ENCODE measurements at places on chromosomes 5 and 9. TPM values are rescaled to one million over a fixed set of nuclear protein-coding genes. Genes with fewer than 3 reads are reported as not detected.

DNA sequence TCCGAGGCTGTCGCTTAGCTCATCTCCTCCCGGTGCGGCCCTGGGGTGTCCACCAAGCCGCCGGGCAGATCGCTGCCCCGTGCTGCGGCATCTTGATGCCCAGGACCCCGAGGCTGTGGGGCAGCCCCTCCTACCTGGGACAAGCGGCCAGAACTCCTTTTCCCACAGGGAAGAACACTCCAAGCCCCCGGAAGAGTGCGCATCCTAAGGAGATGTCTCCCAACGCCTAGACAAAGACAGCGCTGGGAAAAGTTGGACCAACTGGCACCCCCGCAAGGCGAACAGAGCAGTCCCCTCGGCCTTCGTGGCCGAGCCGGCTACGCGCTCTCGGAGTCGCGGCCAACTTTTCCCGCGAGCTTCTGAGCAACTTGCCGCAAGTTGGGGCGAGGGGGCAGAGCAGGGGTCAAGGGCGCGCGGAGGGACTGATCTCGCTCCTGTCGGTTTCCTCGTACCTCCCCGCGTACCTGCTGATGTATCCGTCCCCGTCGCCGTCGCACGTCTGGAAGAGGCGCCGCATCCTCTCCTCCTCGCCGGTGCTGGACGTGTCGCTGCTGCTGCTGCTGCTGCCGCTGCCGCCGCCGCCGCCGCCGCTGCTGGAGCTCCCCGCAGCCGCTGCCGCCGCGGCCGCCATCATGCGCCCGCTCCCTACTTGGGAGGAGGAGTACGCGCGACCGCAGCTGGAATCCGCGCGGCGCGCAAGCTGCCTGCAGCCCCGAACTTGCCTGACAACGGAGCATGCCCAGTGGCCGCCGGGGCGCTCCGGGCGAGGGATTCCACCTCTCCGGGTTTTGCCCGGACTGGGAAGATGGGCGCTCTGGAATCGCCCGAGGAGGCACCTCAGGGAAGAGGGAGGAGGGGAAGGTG, at the start of gene MCC:
MCC (minus strand) TSS at position 673 of the 864 bp plus-strand sequence.
- DNase-seq = peak; percentile 86
- H3K27me3 ChIP-seq = peaks cover 34% of the 10 kb centered on the region
- no peaks in the 10 kb centered on the region for H3K36me3 ChIP-seq
- peak within 1 kb of the TSS; percentile 70 for H3K4me3 ChIP-seq
- no peak within 1 kb of the TSS for H3K27ac ChIP-seq

- H3K27ac ChIP-seq = no peak overlapping the region
- no peaks in the 10 kb centered on the region for H3K4me1 ChIP-seq
- peak; percentile 55 for DNase-seq
- H3K36me3 ChIP-seq = no peaks in the 10 kb centered on the region
Observed at GRCh38 chr9:98045234-98046179, 11.0 kb upstream of the NANS start.

The TMEM174 gene
- not detected for total RNA-seq

The FGD3 gene
- 2.8 TPM for total RNA-seq

GRCh38 chr9:113154946-113155345, 4.1 kb downstream of the SLC31A2 start:
- no peak overlapping the region for H3K27ac ChIP-seq
- no peak for DNase-seq
- peaks cover 8% of the 10 kb centered on the region for H3K4me1 ChIP-seq
- no peak overlapping the region for H3K4me3 ChIP-seq
- H3K36me3 ChIP-seq = peaks cover 17% of the 10 kb centered on the region

The GHR gene
- 15.2 TPM for total RNA-seq

DNA sequence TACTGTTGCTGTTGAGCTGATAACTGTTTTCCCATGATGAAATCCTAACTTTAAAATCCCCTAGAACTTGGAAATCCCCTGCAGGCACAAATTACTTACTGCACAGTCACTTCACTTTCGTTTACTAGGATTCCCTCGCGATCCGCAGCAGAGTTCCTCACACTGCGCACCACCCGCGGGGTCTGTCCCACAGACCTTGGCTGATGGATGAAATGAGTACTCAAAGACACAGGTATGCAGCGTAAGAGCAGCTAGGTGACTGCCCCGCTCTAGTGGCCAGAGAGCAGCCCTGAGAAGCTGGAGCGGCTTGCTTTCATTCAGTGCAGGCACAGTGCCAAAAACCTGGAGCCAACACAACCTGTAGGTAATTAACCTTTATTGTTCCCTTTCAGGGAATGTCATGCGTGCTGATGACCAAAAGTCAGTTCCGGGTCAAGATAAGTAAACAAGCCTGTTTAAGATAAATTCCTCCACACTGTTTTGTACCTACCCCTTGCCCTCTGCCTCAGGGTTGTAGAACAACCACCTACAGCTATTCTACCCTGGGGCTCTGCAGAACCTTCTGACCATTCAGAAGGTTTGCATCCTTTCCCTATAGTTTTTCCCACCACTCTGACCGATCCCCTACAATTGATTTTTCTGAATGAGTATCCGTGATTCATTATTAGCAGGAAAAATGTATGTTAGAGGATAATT, 191.2 kb downstream of the CDH9 start:
- H3K36me3 ChIP-seq = no peaks in the 10 kb centered on the region
- H3K27ac ChIP-seq = no peak overlapping the region
- no peak overlapping the region for H3K4me3 ChIP-seq
- no peaks in the 10 kb centered on the region for H3K27me3 ChIP-seq

GRCh38 chr5:196350-196749, 5.1 kb downstream of the LRRC14B start:
- H3K36me3 ChIP-seq = peaks cover 5% of the 10 kb centered on the region
- peaks cover 9% of the 10 kb centered on the region for H3K4me1 ChIP-seq
- H3K27me3 ChIP-seq = peaks cover 1% of the 10 kb centered on the region
- H3K27ac ChIP-seq = no peak overlapping the region

DNA sequence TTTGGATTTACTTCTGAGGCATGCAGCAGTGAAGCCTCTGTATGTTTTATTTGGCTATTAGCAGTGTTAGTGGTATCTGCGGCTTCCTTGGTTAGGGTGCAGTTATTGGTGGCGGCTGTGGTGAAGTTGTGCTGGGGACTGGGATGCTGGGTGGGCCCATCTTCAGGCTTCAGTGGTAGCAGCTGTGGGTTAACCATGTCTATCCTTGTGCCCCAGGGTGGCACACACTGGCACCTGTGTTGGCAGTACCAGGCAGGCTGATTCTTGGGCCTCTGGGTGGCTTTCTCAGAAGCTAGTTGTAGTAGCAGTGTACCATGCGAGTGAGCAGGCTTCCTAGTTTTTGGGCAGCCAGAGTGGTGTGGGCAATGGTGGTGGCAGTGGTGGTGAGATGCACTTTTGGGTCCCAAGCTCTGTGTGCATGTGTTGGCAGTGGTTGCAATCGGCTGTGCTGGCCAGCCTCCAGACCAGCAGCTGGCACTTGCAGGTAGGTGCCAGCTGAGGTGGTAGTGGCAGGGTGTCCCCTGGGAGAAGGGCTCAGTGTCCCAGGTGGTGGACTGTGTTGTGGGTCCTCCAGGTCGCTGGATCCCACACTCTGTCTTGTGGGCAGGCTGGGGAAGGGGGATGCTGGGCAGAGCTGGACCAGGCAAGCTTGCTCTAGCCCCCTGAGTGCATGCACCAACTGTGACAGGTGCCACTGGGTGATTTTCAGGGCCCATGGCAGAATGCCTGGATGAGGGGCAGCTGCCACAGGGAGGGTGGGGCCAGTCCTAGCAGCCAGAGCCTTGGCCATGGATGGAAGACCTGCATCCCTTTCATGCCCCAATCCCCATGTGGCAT, 13.6 kb downstream of the AHRR start:
- H3K36me3 ChIP-seq = no peaks in the 10 kb centered on the region
- H3K27ac ChIP-seq = no peak overlapping the region
- peak; percentile 63 for DNase-seq
- no peak overlapping the region for H3K4me3 ChIP-seq

- peaks cover 38% of the 10 kb centered on the region for H3K36me3 ChIP-seq
- DNase-seq = no peak
- no peaks in the 10 kb centered on the region for H3K27me3 ChIP-seq
Observed at GRCh38 chr5:172050080-172050479, 43.6 kb upstream of the FBXW11 start.

GRCh38 chr9:106830527-106831150, 32.3 kb upstream of the ZNF462 start:
- H3K4me3 ChIP-seq = no peak overlapping the region
- H3K36me3 ChIP-seq = no peaks in the 10 kb centered on the region
- H3K27ac ChIP-seq = peak overlapping the region; percentile 71
- no peaks in the 10 kb centered on the region for H3K4me1 ChIP-seq
- peak; percentile 84 for DNase-seq
- no peaks in the 10 kb centered on the region for H3K27me3 ChIP-seq

DNA sequence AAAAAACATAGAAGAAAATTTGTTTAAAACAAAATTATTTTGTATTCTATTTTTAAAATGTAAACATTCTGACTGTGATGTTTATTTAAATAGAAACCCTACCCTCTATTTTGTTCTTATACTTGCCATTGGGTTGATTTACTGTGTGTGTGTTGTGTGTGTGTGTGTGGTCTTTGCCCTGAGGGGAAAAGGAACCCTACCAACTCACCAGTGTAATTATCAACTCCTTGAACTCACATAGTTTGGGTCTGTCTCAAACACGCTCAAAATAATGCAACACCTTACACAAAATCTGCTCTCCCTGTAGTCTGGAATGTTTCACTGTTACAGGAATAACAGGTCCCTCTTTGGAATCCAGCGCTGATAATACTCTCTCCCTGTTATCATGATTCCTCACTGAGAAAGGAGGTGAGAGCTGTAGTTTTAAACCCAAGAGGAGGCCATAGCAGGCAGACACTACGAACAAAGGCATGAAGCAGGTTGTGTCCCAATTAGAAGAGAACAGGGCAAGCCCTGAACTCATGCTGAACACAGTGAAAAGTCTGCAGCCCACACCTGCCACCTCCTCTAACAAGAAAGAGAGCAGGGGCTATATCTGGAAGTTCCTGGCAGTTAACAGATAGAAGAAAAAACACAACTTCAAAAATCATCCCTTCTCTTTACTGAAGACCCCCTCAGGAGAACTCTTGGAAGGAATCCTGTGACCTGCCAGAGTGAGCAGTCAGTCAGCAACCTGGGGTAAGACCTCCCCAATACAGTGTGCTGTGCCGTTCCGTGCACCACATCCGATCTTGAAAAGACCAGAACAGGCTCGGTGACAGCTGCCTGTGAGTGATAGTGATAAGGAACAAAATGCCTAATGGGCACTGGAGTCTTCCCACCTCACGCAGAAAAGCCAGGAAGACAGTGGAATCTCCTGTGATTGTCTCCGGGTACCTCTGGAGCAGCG, 608.1 kb upstream of the ADAMTS16 start:
- no peak for DNase-seq
- no peaks in the 10 kb centered on the region for H3K36me3 ChIP-seq
- H3K4me3 ChIP-seq = no peak overlapping the region
- H3K4me1 ChIP-seq = no peaks in the 10 kb centered on the region
- no peak overlapping the region for H3K27ac ChIP-seq

DNA sequence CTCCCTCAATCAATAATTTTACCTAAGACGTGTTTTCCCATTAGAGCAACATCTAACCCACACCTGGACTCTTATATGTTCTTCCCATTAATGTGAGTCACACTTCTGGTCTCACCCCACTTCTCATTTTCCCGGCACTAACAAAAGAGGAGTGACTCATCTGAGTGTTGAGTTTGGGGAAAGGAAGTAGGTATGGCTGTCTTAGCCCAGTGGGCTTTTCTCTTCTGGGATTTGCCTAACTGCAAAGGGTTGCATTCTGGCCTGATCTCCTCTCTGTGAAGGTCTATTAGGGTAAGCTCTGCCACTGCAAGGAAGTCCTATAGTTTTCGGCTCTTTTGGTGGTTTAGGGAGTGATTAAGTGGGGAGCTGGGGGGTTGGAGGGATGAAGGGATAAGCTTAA, 195.6 kb downstream of the KIAA0825 start:
- no peaks in the 10 kb centered on the region for H3K36me3 ChIP-seq
- no peak overlapping the region for H3K27ac ChIP-seq
- no peaks in the 10 kb centered on the region for H3K27me3 ChIP-seq
- no peaks in the 10 kb centered on the region for H3K4me1 ChIP-seq

- H3K27me3 ChIP-seq = no peaks in the 10 kb centered on the region
- H3K27ac ChIP-seq = no peak overlapping the region
- peaks cover 4% of the 10 kb centered on the region for H3K36me3 ChIP-seq
- H3K4me3 ChIP-seq = no peak overlapping the region
- no peak for DNase-seq
- peaks cover 3% of the 10 kb centered on the region for H3K4me1 ChIP-seq
Observed at GRCh38 chr5:115260248-115260647, 2.4 kb downstream of the PGGT1B start.

- H3K36me3 ChIP-seq = no peaks in the 10 kb centered on the region
- H3K4me3 ChIP-seq = no peak overlapping the region
- H3K27me3 ChIP-seq = no peaks in the 10 kb centered on the region
- DNase-seq = peak; percentile 5
- H3K27ac ChIP-seq = no peak overlapping the region
Observed at GRCh38 chr5:101326766-101327165, 423.7 kb upstream of the ST8SIA4 start.

- no peaks in the 10 kb centered on the region for H3K36me3 ChIP-seq
- H3K27ac ChIP-seq = no peak overlapping the region
Observed at GRCh38 chr5:76497986-76498717, 95.1 kb downstream of the IQGAP2 start.

DNA sequence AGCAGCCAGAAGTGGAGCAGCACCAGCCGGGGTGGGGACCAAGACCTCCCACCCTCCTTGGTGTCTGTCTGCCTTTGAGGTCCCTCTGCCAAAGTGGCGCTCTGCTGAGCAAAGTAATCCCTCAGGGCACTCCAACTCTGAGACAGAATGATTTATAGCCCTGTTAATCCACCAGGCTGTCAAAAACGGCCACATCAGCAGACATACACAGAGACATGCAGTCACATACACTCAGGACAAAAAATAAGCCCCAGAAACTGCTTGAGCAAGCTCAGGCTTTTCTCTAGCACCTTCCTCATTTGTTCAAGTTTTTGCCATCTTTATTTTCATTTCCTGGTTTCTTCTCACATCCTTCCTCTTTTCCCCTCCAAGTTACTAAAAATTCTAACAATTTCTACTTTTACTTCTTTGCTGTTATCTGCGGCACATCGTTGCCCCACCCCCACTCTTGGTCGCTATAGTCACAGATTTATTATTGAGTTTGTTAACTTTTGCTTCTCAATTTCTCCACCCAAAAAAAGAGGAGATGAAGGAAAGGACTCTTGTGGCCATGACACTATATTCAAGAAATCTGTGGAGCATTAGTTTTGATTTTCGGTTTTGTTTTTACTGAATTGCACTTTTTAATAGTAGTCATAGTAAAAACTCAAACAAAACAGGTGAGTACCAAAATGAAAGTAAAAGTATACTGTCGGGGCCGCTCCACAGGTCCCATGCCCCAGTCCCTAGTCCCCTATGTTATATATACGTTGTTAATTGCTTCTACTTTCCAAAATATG, 17.4 kb upstream of the ADRB2 start:
- peak; percentile 67 for DNase-seq
- no peaks in the 10 kb centered on the region for H3K27me3 ChIP-seq
- no peaks in the 10 kb centered on the region for H3K36me3 ChIP-seq
- peaks cover 17% of the 10 kb centered on the region for H3K4me1 ChIP-seq
- no peak overlapping the region for H3K4me3 ChIP-seq

The CBY3 gene
- total RNA-seq = not detected

DNA sequence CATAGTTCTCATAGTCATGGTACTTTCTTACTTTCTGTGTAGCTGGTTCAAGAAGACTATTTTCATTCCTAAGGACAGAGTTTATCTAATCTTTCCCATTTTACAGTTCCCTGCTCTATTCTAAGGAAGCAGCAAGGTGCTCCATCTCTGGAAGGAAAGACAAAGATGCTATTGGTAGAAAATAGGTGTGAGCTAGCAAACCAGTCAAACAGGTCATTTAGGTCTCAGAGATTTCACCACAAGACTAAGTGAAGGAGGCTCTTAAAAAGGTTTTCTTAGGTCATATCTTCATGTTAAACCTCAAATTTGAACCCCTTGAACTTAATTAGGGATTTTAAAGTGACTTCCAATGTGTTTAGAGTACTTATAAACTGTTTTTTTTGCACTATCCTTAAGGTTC, 62.6 kb downstream of the ADAMTSL1 start:
- H3K36me3 ChIP-seq = peaks cover 2% of the 10 kb centered on the region
- no peak overlapping the region for H3K27ac ChIP-seq
- H3K27me3 ChIP-seq = no peaks in the 10 kb centered on the region
- no peak overlapping the region for H3K4me3 ChIP-seq

All from muscle of leg (tissue), 16 donors.